ENCODE measurements at places on chromosomes 16 and 17.
A peak's percentile ranks its signal among the peaks of the same experiment; 100 is the strongest.

DNA sequence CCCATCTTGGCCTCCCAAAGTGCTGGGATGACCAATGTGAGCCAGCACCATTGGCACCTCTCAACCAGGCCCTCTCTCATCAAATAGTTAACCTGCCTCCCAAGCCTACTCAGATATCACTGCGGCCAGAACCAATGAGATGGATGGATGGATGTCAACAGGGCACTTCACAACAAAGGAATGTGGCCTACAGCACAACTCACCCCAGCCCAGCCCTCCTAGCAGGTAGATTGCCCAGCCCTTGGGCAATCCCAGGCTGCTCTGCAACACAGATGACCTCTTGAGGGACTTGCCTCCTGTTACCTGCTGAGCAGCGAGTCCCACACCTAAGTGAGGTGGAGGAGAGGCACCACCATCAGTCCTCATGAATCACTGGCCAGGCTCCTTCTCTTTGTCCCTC is 22.6 kb upstream of the KIFC3 start:
- no peak for DNase-seq

GRCh38 chr16:79229361-79229760 is 371.2 kb downstream of the MAF start:
- no peak for DNase-seq

DNA sequence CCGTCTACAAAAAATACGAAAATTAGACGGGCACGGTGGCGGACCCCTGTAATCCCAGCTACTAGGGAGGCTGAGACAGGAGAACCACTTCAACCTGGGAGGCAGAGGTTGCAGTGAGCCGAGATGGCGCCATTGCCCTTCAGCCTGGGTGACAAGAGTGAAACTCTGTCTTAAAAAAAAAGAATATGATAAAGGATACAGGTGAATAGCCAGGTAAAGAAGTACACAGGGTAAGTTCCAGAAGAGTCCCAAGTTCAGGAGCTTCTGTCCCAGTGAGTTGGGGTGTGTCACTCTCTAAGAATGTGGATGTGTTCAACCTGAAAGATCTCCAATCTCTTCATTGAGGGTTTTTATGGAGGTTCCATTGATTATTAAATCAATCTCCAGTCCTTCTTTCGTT is 6.8 kb downstream of the TMC5 start:
- DNase-seq = no peak

- DNase-seq = no peak
Observed at GRCh38 chr17:64337676-64338075, 53.0 kb downstream of the PECAM1 start.

GRCh38 chr17:76865174-76865573 is 3.0 kb upstream of the MGAT5B start:
- DNase-seq = no peak

- no peak for DNase-seq
Observed at GRCh38 chr16:20853981-20854620, 46.1 kb downstream of the DCUN1D3 start.

- DNase-seq = no peak
Observed at GRCh38 chr16:72426386-72426785, 254.4 kb upstream of the PMFBP1 start.

DNA sequence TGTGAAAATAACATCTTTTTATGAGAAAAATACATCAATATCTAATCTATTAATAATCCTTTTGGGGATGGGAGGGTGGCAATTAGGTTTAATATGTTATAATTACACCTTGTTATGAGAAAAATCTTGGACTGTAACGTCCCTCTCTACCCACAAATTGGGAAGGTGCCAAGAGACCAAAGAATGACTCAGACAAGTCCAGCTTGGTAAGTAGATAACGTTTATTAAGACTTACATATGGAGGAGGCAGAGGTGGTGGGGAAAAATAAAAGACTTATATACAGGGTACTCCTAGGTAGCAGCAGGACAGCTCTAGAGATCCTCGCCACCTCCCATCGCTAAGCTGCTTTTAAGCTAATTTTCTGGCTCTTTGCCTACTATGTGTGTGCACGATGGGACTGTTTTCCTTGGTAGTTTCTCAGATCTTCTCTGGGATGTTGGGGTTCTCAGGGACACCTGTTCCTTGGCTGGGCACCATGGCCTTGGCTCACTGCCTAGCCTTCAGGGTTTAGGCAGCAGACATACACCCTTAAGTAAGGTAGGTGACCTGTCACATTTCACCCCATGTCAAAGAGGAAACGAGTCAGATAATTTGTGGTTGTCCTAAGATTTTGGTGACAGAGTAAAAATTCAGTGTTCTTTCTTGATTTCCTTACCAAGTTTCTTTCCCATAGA is 31.5 kb downstream of the RBL2 start:
- no peak for DNase-seq

DNA sequence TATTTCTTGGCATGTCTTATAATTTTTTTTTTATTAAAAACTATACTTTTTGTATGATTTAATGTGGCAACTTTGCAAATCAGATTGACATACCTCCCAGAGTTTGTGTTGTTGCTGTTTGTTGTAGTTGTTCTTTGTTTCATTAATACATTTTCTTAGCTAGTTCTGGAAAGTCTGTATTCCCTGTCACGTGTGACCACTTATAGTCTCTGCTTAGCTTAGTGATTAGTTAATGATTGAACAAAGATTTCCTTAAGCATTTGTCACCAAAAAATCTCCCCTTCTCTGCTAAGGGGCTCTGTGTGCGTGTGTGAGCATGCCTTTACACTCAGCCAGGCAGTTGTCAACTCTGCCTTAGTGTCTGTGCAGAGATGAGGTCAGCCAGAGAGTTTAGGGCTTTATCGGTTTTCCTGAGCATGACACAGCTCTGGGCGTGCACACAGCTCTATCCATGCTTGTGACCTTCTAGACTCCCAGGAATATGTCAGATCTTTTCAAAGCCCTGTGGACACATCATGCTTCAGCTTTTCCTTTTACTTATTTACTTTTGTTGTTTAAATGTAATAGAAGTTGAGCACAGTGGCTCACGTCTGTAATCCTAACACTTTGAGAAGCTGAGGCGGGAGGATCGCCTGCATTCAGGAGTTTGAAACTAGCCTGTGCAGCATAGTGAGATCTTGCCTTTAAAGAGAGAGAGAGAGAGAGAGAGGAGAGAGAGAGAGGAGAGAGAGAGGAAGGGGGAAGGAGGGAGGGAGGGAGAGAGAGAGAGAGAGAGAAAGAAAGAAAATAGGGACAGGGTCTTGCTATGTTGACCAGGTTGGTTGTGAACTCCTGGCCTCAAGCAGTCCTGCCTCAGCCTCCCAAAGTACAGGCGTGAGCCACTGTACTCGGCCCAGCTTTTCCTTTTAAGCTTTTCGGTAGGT is 21.9 kb downstream of the DNAI2 start:
- DNase-seq = no peak

GRCh38 chr17:20116683-20117309 is 107.6 kb downstream of the SPECC1 start:
- DNase-seq = peak; percentile 68

DNA sequence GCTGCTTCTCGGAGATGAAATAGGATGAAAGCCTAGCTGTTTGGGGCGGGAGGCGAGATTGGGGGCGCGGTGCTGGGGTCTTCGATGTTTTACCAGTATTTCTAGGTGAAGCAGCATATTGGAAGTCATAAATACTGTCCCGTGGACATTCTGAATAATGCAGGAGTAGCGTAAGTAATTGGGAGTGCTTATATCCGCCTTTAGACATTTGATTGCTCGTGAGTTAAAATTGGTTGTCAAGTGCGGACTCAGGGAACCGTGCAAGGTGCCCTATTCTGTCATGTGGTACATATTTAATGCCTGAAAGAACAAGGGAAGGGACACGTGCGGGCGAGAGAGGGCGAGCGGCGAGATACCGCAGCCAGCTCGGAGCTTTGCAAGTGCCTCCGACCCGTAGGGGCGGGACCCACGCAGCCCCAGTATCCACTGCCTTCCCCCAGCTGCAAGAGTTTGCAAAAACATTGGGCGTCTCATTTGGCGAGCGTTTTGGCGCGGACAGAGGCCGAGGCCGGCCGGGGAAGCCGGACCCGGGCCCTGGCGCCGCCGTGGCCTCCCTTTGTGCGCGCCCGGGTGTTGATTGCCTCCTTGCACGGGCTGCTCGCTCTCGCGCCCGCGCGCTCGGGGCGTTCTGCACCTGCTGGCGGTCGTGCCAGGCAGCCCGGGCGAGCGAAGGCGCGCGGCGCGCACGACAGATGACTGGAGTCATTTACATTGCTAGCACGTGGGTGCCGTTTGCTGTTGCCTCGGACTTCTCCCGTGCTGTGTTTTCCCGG is 849.8 kb upstream of the RBFOX1 start:
- no peak for DNase-seq

GRCh38 chr17:46044286-46044928 is 45.4 kb downstream of the STH start:
- DNase-seq = peak; percentile 82

- no peak for DNase-seq
Observed at GRCh38 chr17:6576038-6576785, 19.9 kb upstream of the PITPNM3 start.

- peak; percentile 97 for DNase-seq
Observed at GRCh38 chr17:2041561-2042389, at the start of gene OVCA2. Gene OVCA2 (plus strand): TSS chr17:2042022. CDS start chr17:2042048, 26 bp downstream.

DNA sequence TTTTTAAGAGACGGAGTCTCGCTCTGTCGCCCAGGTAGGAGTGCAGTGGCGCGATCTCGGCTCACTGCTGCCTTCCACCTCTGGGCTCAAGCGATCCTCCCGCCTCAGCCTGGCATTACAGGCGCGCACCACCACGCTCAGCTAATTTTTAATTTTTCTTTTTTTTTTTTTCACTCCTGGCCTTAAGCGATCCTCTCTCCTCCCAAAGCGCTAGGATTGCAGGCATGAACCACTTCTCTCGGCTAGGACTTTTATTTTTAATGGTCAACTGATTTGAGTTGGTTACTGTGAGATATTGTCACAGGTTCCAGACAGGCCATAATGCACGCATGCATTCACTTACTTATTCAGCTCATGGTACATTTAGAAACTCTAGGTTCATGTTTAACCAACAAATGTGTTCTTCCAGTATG is 888 bp downstream of the PIGW start:
- DNase-seq = no peak

DNA sequence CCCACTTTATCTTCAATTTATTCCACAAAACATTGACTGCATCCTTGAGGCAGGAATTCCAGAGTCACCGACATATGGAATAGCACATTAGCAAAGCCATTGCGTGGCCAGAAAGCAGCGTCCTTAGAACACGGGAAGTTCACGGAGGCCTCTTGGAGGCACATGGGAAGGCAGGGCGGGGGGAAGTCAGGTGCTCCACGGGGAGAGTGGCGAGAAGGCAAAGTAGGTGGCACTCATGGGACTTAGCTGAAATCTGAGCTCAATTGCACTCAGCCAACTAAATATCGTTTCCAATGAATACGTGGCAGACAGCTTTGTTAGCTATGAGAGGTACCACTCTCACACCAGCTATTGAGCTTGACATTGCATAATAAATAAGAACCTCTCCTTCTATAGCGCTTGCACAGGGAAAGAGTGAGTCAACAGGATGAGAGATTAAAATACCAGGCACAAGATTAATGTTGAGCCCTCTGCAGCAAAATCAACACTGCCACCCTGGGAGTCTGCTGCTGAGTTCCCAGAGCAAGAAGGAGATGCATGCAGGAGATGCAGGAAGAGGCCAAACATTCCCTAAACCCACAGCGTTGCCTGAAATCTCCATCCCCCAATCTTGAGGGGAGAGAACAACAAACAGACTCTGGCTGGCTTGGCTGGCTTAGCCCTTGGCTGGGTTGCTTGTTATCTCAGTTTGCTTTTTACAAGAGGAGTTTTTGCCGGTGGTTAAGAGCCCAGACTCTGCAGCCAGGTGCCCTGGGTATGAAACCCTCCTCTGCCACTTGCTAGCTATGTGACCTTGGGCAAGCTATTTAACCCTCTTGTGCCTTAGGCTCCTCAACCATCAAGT is 28.8 kb downstream of the ABCC12 start:
- peak; percentile 10 for DNase-seq

DNA sequence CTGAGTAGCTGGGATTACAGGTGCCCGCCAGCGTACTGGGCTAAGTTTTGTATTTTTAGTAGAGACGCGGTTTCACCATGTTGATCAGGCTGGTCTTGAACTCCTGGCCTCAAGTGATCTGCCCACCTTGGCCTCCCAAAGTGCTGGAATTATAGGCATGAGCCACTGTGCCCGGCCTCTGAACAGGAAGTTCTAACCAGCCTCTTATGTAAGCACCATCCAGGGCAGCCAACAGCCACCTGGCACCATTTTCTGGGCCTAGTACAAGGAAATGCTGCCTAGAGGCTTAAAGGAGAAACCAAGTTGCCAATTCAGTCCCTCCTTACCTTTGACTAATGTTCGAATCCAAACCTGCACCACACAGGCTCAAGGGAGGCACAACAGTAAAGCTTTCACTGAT is 8.5 kb upstream of the SLC39A11 start:
- DNase-seq = no peak

DNA sequence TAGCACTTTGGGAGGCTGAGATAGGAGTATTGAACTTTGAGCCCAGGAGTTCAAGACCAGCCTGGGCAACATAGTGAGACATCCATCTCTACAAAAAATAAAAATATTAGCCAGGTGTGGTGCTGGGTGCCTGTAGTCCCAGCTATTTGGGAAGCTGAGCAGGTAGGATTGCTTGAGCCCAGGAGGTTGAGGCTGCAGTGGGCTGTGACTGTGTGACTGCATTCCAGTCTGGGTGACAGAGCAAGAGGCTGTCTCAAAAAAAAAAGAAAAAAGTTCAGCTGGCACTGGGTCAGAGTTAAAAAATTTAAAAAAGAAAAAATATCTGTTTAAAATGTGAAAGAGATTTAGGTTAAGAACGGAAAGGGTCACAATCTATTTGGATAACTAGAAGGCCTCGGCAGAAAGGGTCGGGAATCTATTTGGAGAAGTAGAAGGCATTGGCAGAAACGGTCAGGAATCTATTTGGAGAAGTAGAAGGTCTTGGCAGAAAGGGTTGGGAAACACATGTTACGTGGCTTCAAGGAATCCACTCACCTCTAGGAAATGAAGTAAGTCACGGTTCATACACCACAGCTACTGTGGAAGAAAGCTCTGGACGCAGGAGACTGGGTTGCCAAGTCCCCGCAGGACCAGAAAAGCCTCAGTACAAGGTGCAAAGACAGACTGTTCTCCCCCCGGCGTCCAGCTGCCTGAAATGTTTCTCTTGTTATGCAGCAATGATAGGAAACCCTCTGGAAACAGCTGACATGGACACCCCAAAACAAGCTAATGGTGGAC is 25.3 kb downstream of the LMF1 start:
- DNase-seq = no peak

DNA sequence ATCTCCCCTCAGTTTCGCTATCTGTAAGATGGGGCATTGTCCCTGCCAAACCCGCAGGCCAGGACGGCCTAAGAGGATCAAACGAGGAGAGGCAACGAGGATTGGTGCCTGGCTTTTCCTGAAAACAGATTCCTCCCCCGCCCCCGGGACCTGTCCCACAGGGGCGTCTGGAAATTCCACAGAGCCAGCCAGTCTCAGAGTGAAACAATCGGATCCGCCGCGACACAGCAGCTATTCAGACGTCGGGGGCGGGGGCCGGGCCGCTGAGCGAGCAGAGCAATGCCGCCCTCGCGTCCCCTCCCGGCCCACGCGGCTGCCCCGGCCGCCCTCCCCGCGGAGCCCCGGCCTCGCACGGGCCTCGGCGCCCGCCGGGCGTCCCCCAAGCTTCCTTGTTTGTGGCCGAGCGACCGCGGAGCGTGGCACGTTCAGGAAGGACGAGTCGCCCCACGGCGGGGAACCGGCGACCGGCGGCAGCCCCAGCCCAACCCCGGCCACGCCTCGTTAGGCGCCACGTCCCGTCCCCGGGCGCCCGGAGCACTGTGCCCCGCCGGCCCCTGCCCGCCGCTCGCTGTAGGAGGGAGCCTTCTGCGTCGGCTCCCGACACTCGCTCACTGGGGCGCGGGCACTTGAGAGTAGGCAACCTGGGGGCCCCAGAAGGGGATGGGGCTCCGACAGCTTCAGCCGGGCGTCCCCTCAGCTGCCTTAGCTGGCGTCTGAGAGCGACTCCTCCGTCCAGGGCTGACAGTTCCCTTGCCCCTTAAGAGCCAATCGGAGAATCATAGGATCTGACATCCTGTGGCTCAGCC is 29.6 kb upstream of the PHOSPHO1 start:
- DNase-seq = peak; percentile 60
